ENCODE measurements at places on chromosomes 2 and 18.
A peak's percentile ranks its signal among the peaks of the same experiment; 100 is the strongest.

DNA sequence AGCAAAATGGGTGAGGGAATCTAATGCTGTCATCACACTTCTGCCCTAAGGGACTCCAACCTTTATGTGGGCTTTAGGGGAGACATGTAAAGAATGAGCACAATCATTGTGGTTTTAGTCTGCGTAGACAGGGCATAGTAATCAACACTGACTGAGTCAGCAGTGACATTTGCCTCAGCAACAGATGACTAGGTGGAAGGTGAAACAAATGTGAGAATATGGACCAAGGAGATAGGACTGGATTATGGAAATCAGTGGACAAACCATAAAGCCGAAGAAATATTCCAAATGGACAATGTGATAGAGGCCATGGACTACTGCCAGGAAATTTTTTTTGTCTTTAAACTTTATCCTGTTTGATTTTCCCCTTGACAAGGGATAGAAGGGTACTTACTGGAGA is 83.9 kb downstream of the PDK1 start:
- DNase-seq: peak; percentile 60

DNA sequence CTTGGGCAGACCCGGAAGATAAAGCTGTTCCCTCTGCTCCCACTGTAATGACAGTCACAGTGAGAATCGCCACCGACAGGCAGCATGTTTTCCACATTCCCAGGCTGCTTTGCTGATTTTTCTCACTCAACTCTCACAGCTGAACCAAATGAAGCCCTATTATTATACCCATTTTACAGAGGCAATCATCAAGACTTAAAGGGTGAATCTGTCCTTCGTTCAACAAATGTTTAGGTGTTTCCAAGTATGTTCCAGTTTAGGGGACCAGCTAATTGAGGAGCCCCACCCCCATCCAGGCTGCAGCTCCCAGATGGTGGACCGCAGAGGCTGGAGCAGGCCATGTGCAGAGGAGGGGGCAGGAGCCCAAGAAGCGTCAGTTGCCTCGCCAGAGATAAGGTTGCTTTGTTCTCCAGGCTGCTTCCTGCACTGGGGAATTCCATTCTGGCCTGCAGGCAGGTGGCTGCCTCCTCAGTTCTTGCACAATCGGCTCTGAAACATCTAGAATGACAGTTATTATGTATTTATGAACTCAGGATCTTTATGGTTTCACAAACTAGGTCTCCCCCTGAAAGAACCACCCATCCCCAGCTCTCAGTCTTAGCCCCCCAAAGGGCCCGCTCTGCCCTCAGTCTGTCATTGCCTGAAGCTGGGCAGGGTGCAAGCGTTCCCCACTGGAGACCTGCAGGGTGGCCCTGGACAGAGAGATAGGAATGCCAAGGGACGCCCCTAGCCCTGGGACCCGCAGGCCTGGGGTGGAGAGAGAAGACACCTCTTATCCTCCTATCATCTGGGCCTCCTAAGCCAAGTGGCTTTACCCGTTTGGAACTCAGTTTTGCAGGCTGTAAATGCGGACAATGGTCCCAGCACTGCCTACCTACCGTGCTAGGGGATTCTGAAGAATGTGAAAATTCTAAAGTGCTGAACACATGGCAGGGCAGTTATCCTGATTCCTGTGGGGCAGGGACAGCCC is 49.1 kb upstream of the MYCN start:
- no peak for DNase-seq

DNA sequence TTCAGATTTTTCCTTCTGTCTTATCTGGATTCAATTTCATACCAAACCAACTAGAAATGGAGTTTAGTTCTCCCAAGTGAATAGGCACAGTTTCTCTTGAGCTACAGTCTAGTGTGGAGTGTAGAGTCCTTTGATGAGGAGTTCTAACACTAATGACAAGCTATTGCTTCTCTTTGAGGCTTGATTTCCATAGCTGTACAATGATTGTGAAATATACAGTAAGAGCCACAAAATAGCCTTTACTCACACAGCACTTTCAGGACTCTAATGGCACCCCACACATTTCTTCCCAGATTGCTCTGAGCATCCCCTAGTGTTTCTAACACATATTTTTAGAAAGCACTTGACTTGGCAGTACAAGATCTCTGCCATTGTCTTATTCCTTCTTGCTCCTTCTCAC is 153.3 kb downstream of the LRRTM1 start:
- no peak for DNase-seq

DNA sequence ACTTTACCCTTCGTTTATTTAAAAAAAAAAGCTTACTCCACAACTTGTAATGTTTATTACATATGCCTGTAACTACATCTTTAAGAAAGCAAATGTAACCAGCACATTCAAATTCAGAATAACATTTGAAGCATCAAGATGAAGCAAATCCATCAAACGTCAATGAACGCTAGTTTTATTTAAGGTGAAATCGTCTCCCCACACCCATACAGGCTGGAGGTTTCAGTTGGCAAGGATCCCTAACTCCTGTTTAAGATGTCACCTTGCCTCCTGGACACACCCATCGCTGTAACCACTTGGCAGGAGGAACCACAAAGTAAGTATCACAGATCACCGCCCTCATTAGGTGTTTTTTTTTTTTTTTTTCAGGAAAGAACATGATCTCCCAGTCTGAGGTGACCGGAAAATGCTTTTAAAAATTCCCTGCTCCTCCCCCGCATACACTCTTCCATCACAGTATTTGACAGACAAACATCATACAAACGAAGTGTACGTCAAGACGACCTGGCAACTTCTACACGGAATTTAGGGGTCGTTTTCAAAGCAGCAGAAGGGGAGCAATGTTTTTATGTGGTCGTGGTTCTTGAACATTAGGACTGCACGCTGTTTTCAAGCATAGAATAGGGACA is 19.7 kb upstream of the STPG4 start:
- peak; percentile 40 for DNase-seq

DNA sequence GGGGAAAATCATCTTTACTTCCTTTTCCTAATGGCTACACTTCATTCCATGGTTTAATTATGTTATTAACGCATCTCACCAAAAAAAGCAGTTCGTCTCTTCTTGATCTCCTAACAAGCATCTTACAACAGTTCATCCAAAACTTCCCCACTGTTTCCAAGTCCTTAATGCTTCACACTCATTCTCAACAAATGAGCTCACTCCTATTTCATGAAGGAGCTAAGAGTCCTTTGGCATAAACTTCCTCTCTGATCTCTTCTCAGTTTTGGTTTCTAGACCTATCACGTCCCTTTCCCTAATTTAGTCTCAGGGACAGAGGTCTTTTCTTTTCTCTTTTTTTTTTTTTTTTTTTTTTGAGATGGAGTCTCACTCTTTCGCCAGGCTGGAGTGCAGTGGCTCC is 205.9 kb upstream of the SLC39A10 start:
- DNase-seq: peak; percentile 6

- no peak for DNase-seq
Measured at GRCh38 chr18:46247942-46248341, 143.8 kb downstream of the HAUS1 start.

DNA sequence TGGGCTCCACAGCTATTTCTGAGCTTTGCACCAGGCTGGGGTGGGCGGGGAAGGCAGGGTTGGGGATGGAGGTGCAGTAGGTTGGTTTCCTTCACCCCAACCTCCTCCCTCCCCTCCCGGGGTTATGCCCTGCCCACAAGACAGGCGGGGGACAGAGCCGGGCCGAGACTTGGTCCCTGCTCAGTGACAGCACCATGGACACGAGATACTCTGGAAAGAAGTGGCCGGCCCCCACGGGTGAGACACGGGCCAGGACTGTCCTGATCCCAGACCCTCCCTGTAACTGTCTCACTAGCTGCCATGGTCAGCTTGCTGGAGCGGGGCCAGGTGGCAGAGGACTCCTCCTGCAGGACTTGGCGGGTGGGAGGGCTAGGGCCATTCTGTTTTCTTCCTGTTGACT is 59.7 kb downstream of the DYSF start:
- no peak for DNase-seq

- DNase-seq: no peak
Measured at GRCh38 chr18:80006724-80007123, 18.4 kb upstream of the TXNL4A start.

- no peak for DNase-seq
Measured at GRCh38 chr18:73296686-73297085, 428.9 kb upstream of the NETO1 start.

DNA sequence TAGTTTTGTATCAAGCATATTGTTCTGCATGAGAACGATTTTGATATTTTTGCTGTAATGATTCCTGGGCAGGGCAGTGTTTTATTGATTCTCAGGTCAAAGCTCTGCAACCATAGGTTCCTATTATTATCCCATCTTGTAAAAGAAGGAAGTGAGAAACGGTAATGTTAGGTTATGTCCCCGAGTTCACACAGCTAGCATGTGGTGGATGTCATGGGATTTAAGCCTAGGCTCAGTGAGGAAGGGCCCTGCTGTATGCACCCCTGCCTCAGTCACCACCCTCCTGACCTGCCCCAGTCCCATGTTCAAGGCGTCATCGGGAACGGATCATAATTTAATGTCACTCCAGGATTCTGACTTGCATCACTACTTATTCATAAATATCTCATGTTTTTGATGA is 10.7 kb downstream of the ACP1 start:
- DNase-seq: no peak

- DNase-seq: no peak
Measured at GRCh38 chr2:187034434-187034833, 185.5 kb upstream of the ZSWIM2 start.

- peak; percentile 76 for DNase-seq
Measured at GRCh38 chr2:54559593-54560145, 103.5 kb downstream of the SPTBN1 start.

GRCh38 chr2:231680285-231680991 is 27.9 kb upstream of the PTMA start:
- no peak for DNase-seq

DNA sequence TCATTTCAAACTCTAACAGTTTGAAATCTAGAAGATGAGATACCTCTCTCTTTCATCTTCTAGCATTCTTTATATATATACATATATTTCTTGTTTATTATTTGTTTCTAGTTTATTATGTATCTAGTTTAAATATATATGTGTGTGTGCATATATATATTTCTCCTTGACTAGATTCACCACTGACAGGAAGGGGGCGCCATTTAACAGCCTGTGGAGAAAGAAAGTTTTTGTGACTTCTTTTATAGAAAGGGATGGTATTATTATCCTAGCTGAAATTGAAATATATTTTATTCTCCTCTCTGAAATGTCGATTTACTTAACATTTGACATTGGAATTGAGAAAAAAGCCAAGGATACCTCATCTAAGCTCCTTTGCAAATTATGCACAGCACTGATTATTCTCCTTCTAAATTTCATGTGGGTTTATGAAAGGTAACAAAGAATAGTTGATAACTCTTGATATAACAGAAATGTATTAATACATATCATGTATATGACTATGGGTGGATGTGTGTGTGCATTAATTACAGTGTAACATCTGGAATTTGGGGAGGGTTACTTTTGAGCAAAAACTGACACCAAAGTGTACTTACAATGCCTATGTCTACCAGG is 160.7 kb upstream of the NT5C1B start:
- peak; percentile 26 for DNase-seq

DNA sequence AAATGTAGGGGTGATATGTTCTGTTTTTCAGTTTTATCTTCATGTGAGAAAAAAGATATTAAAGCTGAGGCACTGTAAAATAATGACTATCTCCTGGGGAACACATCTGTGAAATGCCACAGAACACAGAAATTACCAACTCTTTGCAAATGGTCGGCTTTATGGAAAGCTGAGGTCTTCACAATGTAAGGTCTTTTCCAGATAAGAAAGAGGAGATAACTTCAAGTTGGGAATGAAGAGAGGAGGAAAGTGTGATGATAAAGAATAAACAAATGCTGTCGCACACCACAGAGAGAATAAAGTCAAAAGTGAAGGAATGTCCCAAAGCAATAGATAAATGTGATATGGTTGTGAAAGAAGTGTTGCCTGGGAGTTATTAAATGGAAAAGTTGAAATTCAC is 1.2 kb upstream of the ALPK2 start:
- no peak for DNase-seq

DNA sequence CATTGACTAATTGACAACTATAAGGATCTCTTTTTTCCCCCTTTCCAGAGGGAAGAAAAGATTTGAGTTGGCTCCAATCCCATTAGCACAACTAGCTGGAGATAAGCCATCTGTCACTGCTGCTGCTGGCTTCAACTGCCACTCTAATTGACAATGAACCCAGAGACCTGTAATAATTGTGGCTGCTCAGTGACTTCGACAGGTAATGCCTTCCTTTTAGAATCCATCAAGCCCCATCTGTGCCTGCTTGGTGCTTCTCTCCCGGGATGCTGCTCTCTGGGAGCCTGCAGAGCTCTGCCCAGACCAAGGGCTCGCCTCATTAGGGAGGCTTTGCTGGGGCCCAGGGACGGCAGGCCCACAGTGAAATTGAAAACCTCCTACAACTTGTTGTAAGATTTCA is 376.7 kb upstream of the SOX11 start:
- DNase-seq: no peak

Measured in GM04504 (cell line).